Effector memory CD8-positive, alpha-beta T cell (primary cell): ENCODE measurements at places on chromosomes 12 and 14.

- no peak for DNase-seq
Observed at GRCh38 chr14:71225113-71225512, 317.9 kb downstream of the PCNX1 start.

- DNase-seq: no peak
Observed at GRCh38 chr14:70648346-70648745, 6.6 kb downstream of the TTC9 start.

- DNase-seq: no peak
Observed at GRCh38 chr14:89187501-89187900, 229.5 kb downstream of the FOXN3 start.

- no peak for DNase-seq
Observed at GRCh38 chr12:38961683-38962082, 56.3 kb upstream of the CPNE8 start.

- no peak for DNase-seq
Observed at GRCh38 chr14:47442211-47442610, 233.2 kb downstream of the MDGA2 start.

DNA sequence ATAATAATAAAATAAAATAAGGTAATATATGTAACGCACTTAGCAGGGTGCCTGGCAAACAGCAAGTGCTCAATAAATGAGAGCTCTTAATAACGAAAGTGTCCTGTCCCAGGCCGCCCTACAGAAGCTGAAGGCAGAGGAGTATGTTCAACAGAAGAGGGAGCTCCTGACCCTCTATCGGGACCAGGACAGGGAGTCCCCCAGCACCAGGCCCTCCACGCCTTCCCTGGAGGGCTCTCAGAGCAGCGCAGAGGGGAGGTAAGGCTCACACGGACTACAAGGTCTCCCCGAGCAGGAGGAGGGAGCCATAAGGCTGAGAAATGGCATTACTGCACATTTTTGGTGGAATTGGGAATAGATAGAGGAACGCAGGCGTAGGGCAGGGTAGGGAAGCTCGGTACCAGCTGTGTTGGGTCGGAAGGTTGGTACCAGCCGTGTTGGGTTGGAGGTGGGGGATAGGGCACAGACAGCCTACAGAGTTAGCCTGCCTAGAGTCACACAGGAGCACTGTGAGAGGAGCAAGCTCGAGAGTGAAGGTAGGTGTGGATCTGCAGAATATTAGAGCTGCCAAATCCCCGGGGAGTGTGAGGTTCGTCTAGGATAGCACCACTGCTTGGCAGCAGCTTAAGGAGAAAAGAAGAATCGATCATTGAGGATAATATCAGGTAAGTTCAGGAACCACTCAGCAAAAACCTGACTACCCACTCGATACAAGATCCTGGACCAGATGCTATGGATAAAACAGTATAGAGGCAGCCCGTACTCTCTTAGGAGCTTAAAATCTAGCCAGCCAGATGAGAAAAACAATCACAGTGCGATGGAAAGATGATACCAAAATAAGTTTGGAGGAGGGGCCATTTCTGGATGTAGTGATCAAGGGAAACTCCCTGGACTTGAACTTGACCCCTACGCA lies 15.3 kb downstream of the TNFRSF1A start:
- no peak for DNase-seq
